ENCODE measurements at places on chromosomes 7 and 10.

DNA sequence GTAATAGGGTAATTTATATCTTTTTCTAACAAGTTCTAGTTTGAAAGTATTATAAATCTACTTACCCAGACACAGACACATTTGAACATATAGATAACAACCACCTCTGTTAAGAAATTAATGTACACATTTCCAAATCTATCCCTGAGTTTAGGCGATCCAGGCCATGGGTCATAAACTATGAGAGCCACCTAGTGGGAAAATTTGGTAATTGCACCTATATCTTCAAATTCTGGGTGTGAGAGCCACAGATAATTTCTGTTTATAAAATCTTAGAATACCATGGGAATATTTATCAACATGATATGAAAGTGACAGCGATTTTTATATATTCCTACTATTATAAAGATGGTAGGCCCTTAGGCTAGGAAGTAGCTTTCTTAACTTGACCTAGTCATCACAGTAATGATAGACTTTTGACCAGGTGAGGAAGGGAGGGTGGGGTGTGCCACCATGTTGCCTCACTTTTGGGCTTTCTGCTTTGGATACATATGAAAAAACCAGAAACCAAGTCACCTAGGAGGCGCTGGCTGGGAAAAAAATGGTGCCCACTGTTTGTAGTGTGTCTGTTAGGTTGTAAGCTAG is 8.0 kb upstream of the EPHA1 start:
- no peaks in the 10 kb centered on the region for H3K36me3 ChIP-seq
- no peaks in the 10 kb centered on the region for H3K4me1 ChIP-seq
- no peak for DNase-seq
- H3K4me3 ChIP-seq, result no peak overlapping the region
- peaks cover 13% of the 10 kb centered on the region for H3K27me3 ChIP-seq

- no peak overlapping the region for H3K4me3 ChIP-seq
- H3K4me1 ChIP-seq, result peaks cover 24% of the 10 kb centered on the region
- peaks cover 3% of the 10 kb centered on the region for H3K36me3 ChIP-seq
- no peak overlapping the region for H3K27ac ChIP-seq
Measured at GRCh38 chr7:3951316-3952055, 650.4 kb downstream of the SDK1 start.

DNA sequence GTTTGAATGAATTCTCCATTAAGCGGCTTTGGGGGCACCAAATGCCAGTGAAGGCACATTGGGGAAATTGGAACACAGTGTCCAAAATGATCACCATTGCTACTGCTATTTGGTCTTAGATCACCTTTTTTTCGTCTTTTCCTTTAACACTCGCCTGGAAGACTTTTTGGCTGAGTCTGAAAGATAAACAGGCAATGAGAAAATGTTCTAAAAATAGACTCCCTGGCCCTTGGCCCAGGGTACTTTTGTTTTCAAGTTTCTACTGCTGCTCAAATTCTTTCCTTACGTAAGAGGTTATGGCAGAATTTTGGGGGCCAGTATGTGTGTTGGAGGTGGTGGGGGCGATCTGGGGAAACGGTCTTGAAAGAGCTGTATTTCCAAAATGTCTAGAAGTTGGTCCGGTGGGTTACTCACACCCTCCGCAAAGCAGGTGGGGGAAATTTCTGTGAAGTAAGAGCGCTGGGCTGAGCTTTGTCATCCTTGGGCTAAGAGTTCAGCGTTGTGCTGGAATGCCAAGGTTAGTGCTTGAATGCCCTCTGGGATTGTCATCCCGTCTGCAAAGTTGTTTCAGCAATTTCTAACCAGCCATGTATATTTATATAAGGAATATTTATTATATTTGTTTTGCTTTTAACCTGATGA is 1.3 kb upstream of the ITPRIP start:
- no peaks in the 10 kb centered on the region for H3K27me3 ChIP-seq
- peak overlapping the region; percentile 100 for H3K27ac ChIP-seq
- no peak for DNase-seq
- peaks cover 40% of the 10 kb centered on the region for H3K4me1 ChIP-seq

DNA sequence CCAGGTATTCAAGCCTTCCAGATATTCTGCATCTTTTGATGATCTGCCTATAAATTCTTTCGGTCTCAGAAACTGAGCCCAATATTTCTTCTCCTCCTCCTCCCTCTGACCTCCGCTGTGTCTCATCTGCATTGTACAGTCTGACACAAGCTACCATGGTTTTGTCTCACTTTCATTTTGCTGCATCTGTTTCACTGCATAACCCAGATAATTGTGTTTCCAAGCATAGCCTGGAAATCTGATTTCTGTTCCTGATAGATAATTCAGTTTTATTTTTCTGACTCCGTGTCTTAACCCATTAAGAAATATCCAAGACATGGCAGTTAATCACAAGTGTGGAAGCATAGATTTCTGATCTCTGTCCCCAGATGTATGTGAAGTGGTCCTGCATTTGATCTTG is 374.2 kb upstream of the SEMA3A start:
- no peak overlapping the region for H3K27ac ChIP-seq
- no peak overlapping the region for H3K4me3 ChIP-seq
- H3K4me1 ChIP-seq, result no peaks in the 10 kb centered on the region
- no peaks in the 10 kb centered on the region for H3K27me3 ChIP-seq

GRCh38 chr7:151451156-151451555 is 11.2 kb upstream of the CRYGN start:
- peaks cover 4% of the 10 kb centered on the region for H3K4me1 ChIP-seq
- peaks cover 7% of the 10 kb centered on the region for H3K27me3 ChIP-seq
- no peak overlapping the region for H3K4me3 ChIP-seq
- peak; percentile 68 for DNase-seq
- no peak overlapping the region for H3K27ac ChIP-seq

- H3K4me3 ChIP-seq, result no peak overlapping the region
- no peak overlapping the region for H3K27ac ChIP-seq
- DNase-seq, result no peak
- H3K4me1 ChIP-seq, result peaks cover 19% of the 10 kb centered on the region
- H3K27me3 ChIP-seq, result peaks cover 8% of the 10 kb centered on the region
Measured at GRCh38 chr7:125059861-125060456, 130.3 kb upstream of the POT1 start.

Data from chondrocyte (in vitro differentiated cells).